ENCODE measurements at places on chromosomes 4 and X.

DNA sequence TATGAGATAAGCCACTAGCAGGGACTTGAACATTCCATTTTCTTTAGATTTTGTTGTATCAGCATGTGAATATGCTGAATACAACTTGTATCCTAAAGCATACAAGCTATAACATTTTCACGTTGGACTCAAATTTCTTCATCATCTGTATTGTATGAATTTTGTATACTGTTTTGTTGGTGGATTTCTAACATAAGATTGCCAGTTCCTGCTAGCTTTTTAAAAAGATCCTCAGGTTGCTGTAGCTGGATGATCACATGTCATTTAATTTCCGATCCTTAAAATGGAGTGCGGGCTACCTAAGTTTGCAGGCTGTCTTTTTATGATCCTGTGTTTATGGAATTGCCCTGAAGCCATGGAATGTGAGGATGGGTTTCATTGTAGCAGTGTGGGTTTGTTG lies 6.9 kb downstream of the PDLIM5 start:
- DNase-seq, result no peak

DNA sequence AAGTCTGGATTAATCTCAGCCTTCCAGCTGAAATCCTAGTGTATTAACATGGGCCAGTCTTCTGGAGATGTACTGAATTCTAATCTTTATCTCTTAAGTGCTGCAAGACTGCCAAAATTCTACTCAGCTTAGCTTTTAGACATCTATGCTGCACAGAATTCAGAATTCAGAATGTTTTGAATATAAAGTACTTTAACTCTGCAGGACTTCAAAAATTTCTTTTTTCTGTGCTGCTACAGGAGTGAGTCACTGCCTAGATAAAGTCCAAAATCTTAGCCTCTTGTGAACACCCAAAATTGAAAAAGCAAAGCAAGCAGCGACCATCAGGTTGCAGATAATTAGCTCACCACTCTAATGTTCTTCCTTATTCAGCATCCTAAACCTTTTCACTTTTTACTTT lies 1092.6 kb upstream of the PCDH10 start:
- DNase-seq, result no peak

- DNase-seq, result no peak
These were observed 56.9 kb upstream of the TADA2B start for GRCh38 chr4:6986072-6986780.

DNA sequence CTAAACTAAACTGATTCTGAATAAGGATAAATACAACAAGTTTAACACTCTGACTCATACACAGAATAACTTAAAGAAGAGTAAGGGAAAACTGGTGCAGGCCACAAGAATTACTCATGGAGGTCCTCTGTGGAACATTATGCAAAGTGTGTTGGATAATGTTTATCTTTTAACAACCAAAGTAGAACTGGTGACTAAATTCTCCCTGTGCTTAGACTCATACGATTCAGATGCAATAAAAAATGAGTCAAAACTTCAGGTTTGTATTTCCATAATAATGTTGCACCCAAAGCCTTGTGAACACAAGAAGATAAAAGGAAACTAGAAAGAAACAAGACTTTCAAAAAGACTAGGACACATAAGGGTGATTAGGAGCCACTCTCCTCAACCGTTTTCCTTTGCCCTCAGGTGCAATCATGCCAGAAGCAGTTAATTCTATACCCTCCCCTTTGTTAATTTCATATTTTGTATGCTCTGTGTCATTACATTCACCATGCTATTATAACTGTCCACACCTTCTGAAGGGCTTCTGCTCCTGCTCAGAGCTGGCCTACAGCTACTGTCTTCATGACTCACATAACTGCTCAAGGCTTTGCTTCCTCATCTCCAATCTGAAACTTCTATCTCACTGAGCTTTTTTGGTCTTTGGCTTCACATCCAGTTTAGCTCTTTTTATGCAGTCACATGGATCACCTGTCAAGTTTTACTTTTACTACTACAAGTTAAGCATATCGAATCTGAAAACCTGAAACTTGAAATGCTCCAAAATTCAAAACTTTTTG lies 60.2 kb downstream of the KCNIP4 start:
- no peak for DNase-seq

DNA sequence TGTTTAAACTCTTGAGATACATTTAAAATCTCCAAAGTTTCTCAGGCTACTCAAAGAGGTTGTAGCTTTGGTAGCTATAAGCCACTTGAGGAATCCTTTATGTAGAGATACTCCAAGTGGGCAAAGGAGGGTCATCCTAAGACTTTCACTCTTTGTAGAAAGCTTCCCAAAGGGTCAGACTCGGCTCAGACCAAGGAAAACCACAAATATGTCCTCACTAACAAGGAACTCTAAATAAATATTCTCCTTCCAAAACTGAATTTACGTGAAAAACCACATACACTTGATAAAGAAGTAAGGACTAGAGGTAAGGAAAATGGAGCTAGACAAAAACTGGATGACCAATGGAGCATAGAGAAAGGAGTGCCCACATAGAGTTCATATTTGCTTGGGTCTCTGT lies 41.7 kb upstream of the DDX60 start:
- no peak for DNase-seq

- no peak for DNase-seq
These were observed 24.3 kb downstream of the RBM10 start for GRCh38 chrX:47169273-47169672.

- no peak for DNase-seq
These were observed 185.5 kb upstream of the STS start for GRCh38 chrX:6962006-6962355.

DNA sequence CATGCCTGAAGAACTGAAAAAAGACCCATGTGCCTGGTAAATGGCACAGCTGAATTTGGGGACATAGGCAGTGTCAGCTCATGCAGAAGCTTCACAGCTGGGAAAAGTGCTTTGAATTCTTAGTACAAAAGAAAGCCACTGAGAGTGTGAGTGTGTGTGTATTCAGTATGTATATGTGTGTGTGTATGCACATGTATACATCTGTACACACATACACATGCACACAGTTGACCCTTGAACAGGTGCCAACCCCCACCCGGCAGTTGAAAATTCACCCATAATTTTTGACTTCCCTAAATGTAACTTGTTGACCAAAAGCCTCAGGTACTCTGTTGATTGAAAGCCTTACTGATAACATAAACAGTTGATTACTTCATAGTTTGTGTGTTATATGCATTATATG lies 49.5 kb upstream of the ENPP6 start:
- DNase-seq, result no peak

- DNase-seq, result no peak
These were observed 576.0 kb upstream of the PABPC4L start for GRCh38 chr4:134777606-134778005.

DNA sequence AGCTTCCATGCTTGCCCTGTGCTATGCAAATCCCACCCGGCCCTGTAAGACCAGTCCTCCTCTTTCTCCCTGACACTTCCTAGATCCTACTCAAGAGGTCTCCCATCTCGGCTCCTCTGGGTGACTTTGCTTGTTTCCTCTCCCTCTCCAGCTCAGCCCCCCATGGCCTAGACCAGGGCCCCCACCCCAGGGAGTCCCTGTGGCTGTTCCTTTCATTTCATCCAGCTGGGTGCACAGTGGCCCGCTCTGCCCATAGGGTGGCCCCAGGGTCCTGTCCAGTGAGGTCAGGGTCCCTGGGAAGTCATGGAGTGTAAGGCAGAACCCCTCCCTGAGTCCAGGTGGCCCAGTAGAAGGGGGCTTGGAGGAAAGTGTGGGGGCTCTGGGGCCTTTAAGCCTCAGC lies 52.3 kb upstream of the NKX1-1 start:
- DNase-seq, result no peak

GRCh38 chr4:55356991-55357461 lies 11.0 kb downstream of the SRD5A3 start:
- DNase-seq, result no peak

DNA sequence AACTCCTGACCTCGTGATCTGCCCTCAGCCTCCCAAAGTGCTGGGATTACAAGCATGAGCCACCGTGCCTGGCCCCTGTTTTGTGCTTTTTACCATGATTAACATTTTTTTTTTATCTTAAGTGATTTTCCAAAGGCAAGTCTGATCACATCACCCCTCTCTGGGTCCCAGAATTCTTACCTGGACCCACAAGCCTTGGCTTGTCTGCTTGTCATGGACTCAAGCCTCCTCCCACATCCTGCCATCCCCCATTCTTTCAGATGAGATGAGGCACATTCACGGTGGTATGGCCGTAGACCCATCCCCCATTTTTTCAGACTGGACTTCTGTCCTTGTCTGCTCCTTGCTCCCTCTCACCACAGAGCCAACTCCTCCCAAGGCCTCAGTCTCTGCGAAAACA lies 55.3 kb downstream of the APLN start:
- DNase-seq, result no peak

- no peak for DNase-seq
These were observed 1662.8 kb upstream of the ADGRL3 start for GRCh38 chr4:59537246-59537886.

DNA sequence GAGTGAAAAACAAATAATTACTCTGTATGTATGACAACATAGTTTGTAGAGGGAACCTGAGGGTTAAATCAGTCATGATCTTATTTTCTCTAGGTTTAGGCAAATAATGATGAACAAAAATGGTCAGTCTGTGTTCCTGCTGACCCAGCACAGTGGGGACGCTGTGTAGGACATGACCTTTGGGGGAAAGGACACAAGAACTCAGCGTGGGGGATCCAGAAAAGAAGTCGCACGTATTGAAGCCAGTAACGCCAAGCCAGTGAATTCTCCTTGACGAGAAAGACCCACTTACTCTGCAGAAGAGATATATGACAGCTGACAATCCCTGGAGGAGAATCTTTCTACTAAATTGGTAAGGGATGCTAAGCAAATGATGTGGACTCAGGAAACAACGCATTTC lies 36.6 kb downstream of the HELT start:
- no peak for DNase-seq

GRCh38 chrX:21863241-21863640 lies 7.5 kb downstream of the YY2 start:
- DNase-seq, result no peak

DNA sequence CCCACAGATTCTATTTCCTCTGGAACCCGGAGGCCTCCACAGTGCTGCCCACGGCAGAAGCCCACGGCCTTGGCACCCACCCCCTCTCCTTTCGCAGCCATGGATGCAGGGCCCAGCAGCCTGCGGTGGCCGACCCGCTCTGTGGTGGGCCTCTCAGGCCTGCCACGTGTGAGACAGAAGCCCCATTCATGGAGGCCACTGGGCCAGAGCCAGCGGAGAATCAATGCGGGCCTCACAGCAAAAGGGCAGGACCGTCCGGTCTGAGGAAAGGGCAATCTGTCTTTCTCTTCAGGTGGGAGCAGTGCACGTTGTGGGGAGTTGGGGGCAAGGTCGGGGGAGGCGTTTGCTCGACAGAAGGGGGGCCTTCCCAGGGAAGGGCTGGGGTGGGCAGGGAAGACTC lies 8.4 kb upstream of the HAUS7 start:
- no peak for DNase-seq

- DNase-seq, result no peak
These were observed 286.4 kb upstream of the SMIM31 start for GRCh38 chr4:164467493-164467892.

GRCh38 chrX:150842198-150842685 lies 56.2 kb downstream of the CD99L2 start:
- DNase-seq, result no peak

GRCh38 chr4:93103042-93103441 lies 725.5 kb upstream of the ATOH1 start:
- no peak for DNase-seq

- DNase-seq, result no peak
These were observed 53.0 kb downstream of the IL13RA2 start for GRCh38 chrX:114964374-114964773.

DNA sequence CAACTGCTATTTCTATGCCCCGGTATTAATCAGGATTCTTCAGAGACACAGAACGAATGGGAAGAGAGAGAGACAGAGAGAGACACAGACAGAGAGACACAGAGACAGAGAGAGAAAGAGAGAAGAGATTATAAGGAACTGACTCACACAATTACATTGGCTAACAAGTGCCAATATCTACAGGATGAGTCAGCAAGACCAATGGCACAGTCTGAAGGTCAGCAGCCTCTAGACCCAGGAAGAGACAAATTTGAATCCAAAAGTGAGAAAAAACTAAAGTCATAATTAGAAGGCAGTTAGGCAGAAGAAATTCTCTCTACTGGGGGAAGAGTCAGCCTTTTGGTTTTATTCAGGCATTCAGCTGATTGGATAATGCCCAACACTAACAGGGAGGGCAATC lies 187.3 kb downstream of the MAB21L2 start:
- DNase-seq, result no peak

- DNase-seq, result no peak
These were observed 4.9 kb downstream of the CXCL6 start for GRCh38 chr4:73841243-73841925.

DNA sequence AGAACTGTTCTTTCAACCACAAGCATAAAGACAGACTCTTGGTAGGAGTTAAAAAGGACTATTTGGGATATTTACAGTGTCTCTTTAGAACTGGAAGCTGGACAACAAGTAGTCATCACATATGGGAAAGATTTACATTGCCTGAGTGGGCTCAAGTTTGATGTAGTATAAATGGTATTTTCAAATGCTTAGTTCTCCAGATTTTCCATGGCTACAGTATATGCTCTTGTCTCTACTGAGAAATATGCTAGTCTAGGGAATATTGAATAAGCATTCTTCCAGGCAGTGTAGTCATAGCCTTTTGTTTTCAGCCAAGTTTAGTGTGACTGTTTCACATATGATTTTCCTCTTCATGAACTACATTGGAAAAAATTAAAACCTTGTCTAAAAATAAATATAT lies 315.6 kb downstream of the ARHGAP24 start:
- no peak for DNase-seq

DNA sequence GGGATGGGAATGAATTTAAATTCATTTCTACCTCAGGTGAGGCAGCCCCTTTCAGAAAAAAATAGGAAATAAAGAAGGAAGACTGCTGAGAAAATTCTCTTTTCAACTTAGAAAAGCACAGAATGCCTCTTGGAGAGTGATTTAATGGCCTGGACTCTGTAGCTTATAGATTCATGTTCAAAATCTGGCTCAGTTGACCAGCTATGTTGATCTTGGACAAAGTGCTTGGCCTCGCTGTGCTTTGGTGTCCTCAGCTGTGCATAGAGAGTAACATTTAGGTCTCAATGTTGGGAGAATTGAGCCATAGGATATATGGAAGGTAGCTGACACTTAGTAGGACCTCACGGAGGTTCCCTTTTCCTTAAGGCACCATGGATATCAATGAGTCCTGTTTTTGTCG lies 49.7 kb upstream of the SFRP2 start:
- no peak for DNase-seq

- DNase-seq, result no peak
These were observed 43.1 kb downstream of the CXXC4 start for GRCh38 chr4:104451573-104451972.

GRCh38 chr4:114323841-114324240 lies 274.8 kb upstream of the UGT8 start:
- no peak for DNase-seq

DNA sequence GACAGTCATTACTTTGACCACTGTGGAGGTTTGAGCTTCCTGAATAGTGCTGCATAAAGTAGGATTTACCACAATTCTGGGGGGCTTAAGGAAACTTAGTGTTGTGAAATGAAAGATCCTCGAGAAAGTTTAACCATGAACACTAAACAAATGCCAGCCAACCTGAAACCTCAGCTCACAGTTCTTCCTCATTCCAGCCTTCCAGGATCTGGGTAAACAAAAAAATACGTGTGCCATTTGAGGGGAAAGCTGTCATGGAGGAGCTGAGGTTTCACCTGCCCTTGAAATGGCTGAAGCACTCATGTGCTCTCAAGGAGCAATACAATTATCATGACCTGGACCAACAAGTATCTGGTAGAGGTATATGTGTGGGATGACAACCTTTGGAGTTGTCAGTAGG lies 142.7 kb downstream of the NPNT start:
- no peak for DNase-seq

- DNase-seq, result no peak
These were observed 84.3 kb upstream of the PSAPL1 start for GRCh38 chr4:7518871-7519637.
